NCI-H2227 treated with DMSO at 0.1 percent for 48 hours (cell line): ENCODE measurements at places on chromosomes 7 and 10.

- no peak for DNase-seq
Measured at GRCh38 chr7:157526005-157526912, 189.5 kb downstream of the DNAJB6 start.

DNA sequence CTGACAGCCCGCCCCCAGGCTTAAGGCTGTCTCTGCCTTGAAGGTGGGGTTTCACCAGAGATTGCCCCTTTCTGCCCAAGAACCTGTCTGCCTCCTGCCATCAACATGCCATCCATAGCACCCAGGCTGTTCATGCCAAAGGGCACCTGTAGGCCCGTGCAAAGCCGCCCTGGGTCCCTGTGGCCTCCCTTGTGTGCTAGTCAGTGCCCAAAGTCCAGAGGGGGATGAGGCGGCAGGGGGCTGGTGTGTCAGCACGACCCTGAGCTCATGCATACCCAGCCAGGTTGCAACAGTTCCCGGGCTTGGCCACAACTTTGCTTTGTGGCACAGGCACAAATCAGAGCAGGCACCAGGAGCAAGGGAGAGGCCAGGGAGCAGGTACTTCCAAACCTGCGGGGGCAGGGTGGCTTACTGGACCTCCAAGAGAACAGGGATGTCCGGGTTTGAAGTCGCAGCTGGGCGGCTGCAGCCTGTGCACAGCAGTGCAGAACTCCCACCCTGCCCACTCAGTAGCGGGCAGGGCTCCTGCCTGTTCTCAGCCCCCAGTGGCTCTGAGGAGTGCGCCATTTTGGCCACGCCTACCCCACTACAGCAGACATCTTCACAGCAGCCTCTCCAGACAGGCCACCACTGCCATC lies 671.1 kb upstream of the GRM3 start:
- DNase-seq = no peak

DNA sequence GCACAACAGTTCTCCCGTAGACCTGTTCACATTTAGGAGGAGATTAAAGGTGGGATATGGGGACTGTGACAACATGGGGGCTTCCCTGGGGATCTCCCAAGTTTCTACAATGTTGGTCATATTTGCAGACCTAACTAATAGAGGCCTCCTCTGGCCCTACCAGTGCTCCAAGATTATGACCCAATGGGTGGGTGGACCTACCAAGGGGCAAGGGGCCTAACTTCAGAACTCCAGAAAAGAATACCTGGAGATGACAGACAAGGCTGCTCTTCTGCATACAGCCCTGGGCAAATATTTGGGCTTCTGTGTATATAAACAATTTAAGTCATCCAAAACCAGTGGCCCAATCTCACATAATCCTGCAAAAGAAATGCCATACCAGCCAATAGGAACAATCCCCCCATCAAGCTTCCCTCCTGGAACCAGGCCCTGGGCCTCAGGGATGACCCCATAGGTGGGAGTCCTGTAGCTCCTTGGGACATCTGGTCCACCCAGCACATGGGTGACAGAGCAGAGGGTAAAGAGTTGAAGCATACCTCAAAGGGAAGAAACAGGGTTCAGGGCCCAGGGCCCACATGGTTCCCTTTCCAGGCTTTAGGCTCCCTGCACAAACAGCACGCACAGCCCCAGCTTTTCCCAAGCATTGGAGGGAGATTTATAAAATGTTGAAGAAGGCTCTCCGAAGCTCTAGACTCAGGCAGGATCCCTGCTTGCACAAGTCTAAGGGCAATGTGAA lies 86.1 kb upstream of the CHST15 start:
- DNase-seq = no peak

GRCh38 chr10:111698711-111699110 lies 484.9 kb downstream of the GPAM start:
- DNase-seq = no peak

DNA sequence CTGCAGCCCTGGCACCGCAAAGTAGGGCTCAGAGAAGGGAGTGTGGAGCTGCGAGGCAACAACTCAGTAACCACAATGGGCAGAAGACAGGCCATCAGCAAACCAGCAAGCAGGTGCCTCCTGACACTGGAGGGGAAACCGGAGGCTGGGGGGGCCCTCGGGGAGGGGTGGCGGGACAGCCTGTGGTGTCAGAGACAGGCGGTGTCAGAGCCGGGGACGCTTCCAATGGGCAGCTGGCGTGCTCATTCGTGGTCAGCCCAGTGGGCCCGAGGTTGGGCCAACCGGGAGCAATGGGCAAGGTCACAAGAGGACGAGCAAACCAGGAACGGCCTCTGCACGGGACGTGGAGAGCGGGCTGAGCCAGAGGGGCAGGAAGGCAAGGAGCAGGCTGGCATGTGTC lies 158.1 kb downstream of the MAD1L1 start:
- no peak for DNase-seq

DNA sequence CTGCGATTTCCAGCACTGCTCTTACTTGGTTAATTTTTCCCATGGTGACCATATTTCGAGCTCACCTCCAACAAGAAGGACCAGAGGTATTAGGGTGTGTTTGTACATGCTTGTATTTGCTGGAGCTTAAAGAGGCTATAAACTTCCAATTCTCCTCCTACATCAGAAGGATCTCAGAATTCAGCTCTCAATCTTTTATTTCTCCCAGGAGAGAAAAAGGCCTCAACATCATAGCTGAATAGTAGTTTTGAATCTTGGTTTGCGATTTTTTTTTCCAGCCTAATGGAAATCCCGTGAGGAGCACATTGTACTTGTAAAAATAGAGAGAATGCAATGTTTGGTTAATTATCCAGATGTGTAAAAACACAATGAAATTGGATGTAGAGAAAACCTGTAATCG lies 69.7 kb downstream of the CPVL start:
- DNase-seq = no peak
